ENCODE measurements at places on chromosomes 3 and 15.
A peak's percentile ranks its signal among the peaks of the same experiment; 100 is the strongest.

GRCh38 chr15:77031376-77032050, 36.6 kb downstream of the PSTPIP1 start:
- DNase-seq, result peak; percentile 53

DNA sequence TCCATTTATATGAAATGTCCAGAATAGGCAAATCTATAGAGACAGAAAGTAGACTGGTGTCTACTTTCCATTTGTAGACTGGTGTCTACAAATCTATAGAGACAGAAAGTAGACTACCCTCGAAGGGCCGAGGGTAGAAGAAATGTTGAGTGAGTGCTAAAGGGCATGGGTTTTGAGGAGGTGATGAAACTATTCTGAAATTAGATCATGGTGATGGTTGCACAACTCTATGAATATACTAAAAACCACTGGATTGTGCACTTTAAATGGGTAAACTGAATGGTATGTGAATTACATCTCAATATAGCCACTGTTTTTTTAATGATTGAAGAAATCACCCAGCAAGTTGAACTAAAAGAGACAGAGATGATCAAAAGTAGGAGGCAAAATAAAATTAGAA, 27.9 kb downstream of the TP53BP1 start:
- no peak for DNase-seq

DNA sequence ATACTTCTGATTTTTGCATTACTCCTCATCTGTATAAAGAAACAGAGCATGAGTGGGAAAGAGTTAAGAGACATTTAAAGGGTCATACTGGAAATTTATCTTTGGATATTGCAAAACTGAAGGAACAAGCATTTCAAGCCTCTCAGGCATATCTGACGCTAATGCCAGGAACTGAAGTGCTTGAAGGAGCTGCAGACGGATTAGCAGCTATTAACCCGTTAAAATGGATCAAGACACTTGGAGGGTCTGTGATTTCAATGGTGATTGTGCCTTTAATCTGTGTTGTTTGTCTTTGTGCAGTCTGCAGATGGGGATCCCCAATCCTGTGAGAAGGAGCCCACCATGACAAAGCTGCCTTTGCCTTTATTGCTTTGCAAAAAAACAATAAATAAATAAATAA, 202.5 kb upstream of the UBE3A start:
- DNase-seq, result no peak

DNA sequence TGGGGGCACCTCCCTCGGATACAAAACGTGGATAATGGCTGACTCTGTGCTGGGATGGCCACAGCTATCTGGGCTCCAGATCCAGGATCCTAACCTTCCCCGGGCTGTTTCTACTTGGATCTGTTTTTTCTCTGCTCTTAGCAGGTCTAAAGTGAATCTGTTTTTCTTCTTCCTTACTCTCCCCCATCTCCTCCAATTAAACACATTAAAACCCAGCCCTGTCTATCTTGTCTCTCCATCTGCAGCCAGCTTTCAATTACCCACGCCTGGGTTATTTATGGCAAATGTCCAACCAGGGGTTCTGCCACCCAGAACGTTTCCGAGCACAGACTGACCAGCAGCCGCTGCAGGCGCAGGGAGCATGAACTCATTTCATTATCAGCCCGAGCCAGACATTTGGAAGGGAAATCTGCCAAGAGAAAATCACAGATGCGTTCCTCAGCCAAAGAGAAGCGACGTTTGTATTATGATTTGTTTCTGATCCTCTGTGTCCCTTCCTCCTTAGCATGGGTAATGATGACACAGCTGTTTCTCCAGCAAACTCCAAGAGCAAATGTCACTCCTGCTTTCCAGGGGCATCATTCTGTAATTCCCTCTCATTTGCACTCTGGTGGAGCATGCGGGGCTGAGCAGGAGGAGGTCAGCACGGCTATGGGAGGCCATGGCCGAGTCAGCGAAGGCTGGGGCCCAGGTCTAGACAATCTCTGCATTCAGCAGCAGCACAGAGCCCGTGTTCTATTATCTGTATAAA, 42.0 kb downstream of the UMPS start:
- DNase-seq, result no peak

- no peak for DNase-seq
These were observed 87.4 kb downstream of the CRYGS start for GRCh38 chr3:186456731-186457191.

DNA sequence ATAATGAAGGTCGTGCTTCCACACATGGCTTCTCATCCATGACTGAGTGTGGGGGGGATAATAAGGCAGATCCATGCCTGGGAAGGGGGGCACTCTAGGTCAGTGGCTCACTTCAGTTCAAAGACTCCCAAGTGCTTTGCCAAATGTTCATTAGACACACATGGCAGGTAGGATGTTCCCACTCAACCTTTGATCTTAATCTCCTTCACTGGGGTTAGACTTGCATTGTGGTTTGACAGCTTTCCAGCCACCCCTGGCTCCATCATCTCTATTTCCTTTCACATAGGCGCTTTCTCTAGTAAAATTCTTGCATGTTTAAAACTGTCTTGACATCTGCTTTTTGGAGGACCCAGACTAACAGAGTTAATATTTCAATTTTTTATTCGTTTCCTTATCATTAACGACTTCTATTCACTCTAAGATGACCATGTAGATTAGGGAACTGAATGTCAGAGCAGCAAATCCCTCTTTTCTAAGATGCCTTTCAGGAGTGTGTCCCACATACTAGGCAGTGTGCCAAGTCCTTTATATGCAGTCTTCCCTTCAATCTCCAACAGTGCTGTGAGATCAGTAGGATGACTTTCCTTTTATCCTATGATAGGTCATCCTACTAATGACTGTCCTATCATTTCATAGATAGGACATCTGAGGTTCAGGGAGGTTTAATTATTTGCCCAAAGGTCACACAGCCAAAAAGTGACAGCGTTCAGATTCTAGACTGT, 57.9 kb downstream of the BTD start:
- no peak for DNase-seq

Measured in activated CD8-positive, alpha-beta memory T cell treated with anti-CD3 and anti-CD28 coated beads, Interleukin-2, amount 50 U/mL, for 48 hours (primary cell).